Stimulated activated CD8-positive, alpha-beta memory T cell treated with anti-CD3 and anti-CD28 coated beads, Interleukin-12 subunit alpha, Interleukin-12 subunit beta, amount 100 ng/mL, for 1 hour (primary cell): ENCODE measurements at places on chromosomes 16 and 17.

GRCh38 chr17:79802736-79803420 lies 6.0 kb upstream of the CBX8 start:
- DNase-seq, result no peak

DNA sequence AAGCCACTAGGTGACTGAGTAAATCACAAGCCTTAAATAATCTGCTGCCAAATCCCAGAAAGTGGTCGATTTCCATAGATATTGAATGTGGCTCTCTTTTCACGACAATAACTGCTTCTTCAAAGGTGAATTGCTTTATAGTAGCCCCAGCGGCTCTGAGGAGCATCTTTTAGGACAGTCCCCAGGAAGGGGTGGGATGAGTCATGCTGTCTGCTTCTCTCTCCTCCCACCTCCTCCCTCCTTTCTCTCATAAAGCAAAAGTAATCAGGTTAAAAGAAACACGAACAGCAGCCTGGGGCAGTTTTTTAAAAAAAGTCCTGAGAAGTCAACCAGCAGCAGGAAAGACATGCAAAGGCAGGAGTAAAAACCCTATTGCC lies 1.8 kb downstream of the KIAA0513 start:
- DNase-seq, result peak; percentile 37

DNA sequence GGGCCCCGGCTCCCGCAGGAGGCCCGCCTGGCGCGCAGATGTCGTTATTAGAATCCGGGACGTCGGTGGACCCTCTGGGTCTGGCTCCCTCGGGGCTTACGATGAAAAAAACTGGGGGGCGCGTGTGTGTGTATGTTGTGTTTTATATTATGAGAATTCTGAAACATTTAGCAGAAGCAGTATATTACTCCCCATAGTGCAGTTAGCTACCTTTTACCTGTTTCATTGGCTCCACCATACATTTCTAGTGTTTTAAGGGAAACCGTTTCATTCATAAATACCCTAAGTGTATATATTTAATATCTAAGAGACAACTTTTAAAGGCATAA lies 486 bp upstream of the DNAJA2 start:
- DNase-seq, result no peak

DNA sequence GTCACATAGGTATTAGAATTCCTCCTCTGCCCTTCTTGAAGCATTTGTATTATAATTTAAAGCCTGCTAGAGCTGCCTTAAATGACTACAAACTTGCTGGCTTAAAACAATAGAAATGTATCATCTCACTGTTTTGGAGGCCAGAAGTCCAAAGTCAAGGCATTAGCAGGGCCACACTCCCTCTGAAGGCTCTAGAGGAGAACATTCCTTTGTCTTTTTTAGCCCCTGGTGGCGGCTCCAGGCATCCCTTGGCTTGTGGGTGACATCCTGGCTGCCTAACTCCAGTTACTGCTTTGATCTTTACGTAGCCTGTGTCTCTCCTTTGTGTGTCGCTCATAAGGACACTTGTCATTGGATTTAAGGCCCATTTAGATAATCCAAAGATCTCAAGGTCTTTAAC lies 186.6 kb upstream of the SALL1 start:
- DNase-seq, result no peak

DNA sequence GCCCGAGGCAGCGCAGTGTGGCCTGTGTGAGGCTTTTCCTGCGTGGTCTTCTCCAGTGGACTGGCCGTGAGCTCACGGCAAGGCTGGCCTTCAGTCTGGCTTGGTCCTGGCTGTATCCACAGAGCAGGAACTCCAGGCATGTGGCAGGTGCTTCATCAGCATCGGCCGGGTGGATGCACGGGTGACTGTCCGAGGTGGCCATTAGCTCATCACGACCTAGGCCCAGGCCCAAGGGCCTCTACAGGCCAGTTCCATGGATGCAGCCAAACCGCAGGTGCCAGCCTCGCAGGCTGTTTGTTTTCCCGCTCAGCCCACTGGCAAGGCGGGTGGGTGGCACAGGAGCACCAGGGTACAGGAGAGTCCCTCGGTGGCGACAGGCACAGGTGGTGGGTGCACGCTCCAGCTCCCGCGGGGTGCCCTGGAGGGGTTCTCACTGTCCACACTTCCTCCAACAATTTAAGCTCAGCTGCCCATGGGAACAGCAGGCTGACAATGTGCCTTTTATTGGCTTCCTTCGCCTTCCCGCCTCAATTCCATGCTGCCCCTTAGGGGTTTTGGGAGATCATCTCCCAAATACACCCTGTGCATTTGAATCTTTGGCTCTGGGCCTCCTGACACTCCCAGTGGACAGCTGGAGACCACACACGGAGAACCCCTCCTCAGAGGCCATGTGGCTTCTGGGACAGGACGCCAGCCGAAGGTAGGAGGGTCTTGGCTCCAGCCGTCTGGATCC lies 33.0 kb downstream of the ENGASE start:
- no peak for DNase-seq

- no peak for DNase-seq
These were observed 14.4 kb downstream of the CUEDC1 start for GRCh38 chr17:57940653-57941329.

DNA sequence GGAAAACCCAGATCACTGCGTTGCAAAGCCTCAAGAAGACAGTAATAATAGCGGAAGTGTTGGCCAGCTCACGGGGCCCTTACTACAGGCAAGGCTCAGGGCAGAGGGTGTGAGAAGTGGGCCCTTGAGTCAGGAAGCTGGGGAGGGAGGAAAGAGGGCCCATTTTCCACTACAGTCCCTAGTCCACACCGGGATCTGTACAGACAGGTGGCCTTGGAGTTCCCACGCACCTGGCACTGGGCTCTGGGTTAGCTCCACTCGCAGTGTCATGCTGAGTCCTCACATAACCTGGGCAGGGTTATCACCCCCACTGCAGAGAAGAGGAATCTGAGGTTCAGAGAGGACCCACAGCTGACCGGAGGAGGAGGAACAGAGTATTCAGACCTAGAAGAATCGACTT lies 16.8 kb upstream of the MTSS2 start:
- no peak for DNase-seq

GRCh38 chr16:49858200-49859124 lies 2.5 kb upstream of the ZNF423 start:
- DNase-seq, result no peak

GRCh38 chr16:2447920-2448583 lies 11.9 kb upstream of the TEDC2 start:
- DNase-seq, result no peak

DNA sequence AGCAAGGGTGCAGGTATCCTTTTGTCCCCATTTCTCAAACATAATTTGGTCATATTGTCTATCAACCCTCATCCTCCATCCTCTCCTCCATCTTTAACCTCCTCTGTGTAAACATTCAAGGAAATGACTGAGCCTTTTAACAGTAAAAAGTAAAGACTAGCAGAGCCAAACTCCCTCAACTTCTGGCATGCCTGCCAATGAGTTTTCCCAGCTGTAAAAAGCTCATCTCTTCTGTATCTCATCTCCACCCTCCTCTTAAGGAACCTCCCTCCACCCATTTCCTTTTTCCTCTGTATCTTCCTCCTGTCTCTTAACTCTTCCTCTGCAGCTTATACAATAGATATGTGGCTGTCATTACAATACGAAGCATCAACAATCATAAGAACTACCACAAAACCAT lies 76.9 kb upstream of the PSMD7 start:
- DNase-seq, result no peak

GRCh38 chr17:27620721-27621120 lies 10.3 kb upstream of the LGALS9 start:
- no peak for DNase-seq

GRCh38 chr16:13307851-13308250 lies 406.5 kb downstream of the SHISA9 start:
- no peak for DNase-seq

DNA sequence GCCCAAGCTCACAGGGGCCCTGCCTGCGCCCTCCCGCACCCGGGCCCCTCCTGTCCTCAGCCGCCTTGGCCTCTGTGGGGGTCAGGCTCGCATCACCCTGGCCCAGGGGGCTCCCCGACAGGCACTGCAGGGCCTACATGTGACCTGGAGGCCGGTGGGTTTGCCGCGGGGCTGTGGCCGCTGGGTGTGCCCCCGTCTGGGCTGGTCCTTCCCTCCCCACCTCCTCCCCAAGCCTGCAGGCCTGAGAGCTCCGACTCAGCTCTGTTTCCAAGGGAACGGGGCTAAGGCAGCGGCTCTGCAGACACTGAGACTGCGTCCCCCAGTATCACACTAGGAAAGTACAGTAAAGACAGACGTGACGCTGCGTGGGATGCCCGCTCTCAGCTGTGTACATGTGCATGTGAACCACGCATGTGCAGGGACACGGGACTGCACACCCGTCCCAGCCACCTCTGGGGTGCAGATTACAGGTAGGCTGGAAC lies 16.5 kb upstream of the WDR45B start:
- no peak for DNase-seq

- no peak for DNase-seq
These were observed 191.0 kb downstream of the IRF8 start for GRCh38 chr16:86089991-86090390.

- no peak for DNase-seq
These were observed 30.6 kb downstream of the ZNF750 start for GRCh38 chr17:82808921-82809905.

- DNase-seq, result no peak
These were observed 508.0 kb downstream of the WWOX start for GRCh38 chr16:78607465-78607864.
